Frontal cortex (tissue), 4 donors: ENCODE measurements at places on chromosomes 16 and 17. TPM values are rescaled to one million over a fixed set of nuclear protein-coding genes. Genes with fewer than 3 reads are reported as not detected.

The TPPP3 gene
- total RNA-seq: 2.0 TPM

The CALB2 gene
- 19.2 TPM for total RNA-seq

The CACNA1G gene
- total RNA-seq: 7.7 TPM

The MEOX1 gene
- total RNA-seq: 0.41 TPM

The C16orf92 gene
- not detected for total RNA-seq

The TEDC2 gene
- total RNA-seq: 7.7 TPM

The RNF222 gene
- not detected for total RNA-seq

The MPP2 gene
- 13.9 TPM for total RNA-seq

The TBC1D3K gene
- not detected for total RNA-seq

The TMEM114 gene
- total RNA-seq: not detected

The TMEM92 gene
- not detected for total RNA-seq

The MAP2K4 gene
- total RNA-seq: 109 TPM

The CBLN1 gene
- total RNA-seq: 25.3 TPM

The TP53TG3 gene
- not detected for total RNA-seq

The MFAP4 gene
- 0.82 TPM for total RNA-seq

The SPATA22 gene
- total RNA-seq: 3.7 TPM

The KRTAP17-1 gene
- not detected for total RNA-seq

The GUCY2D gene
- under 0.01 TPM for total RNA-seq

The MT1F gene
- total RNA-seq: 1.2 TPM

The ETV4 gene
- total RNA-seq: 0.41 TPM

The CIBAR2 gene
- 0.41 TPM for total RNA-seq

The SLC52A1 gene
- total RNA-seq: not detected

The GNG13 gene
- not detected for total RNA-seq

The USP43 gene
- 8.6 TPM for total RNA-seq

The MVP gene
- total RNA-seq: 4.5 TPM

The SEZ6L2 gene
- total RNA-seq: 43.2 TPM

The GP1BA gene
- total RNA-seq: not detected

The GPR179 gene
- 1.2 TPM for total RNA-seq

The KRT36 gene
- not detected for total RNA-seq

The TEX14 gene
- total RNA-seq: under 0.01 TPM

The CEP295NL gene
- total RNA-seq: 1.2 TPM

The PRSS33 gene
- not detected for total RNA-seq

The GSG1L gene
- 5.3 TPM for total RNA-seq

The ZPBP2 gene
- not detected for total RNA-seq

The PLD6 gene
- total RNA-seq: 8.6 TPM

The OTOP3 gene
- total RNA-seq: not detected

The MRPL58 gene
- total RNA-seq: 12.6 TPM

The ABCC11 gene
- total RNA-seq: 0.41 TPM

The CCL8 gene
- total RNA-seq: not detected

The PRMT7 gene
- total RNA-seq: 39.5 TPM

The CLEC18A gene
- total RNA-seq: 0.82 TPM

The DNASE1L2 gene
- 2.4 TPM for total RNA-seq
